Keratinocyte (primary cell): ENCODE measurements at places on chromosomes 5 and 9.

- no peak for DNase-seq
Measured at GRCh38 chr9:95495961-95496360, 20.8 kb downstream of the PTCH1 start.

GRCh38 chr5:139404484-139404840 lies 573 bp upstream of the SPATA24 start:
- no peak for DNase-seq

GRCh38 chr5:76402251-76402885 lies 717 bp upstream of the IQGAP2 start:
- no peak for DNase-seq

DNA sequence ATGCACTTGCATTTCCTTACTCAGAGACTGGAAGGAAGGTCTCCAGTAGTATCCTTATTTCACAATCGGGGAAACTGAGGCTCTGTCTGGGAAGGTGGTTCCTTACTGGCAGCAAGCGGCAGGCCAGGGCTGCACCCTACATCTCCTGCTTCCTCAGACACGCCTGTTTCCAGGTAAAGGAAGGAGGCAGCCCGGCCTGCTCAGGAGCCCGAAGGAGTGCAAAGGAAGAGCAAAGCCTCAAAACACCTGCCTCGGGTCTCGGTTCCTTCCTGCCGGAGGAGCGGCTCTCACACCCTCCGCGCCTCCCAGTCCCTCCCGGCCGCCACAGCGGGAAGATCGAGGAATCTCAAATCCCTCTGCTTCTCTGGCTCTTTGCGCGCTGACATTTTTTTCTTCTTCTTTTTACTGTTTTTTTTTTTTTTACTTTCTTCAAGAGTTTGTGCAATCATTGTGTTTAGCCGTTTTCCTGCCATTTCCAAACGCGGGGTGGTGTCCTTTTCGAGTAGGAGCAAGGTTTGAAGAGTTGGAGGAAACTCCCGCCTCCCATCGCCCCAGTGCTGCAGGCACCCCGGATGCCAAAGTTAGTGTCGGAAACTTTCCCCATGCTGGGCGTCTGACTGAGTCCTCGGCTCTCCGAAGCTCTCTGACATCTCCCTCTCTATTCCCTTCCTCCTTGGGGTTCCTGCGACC lies 1.0 kb downstream of the GGTA1 start:
- no peak for DNase-seq

DNA sequence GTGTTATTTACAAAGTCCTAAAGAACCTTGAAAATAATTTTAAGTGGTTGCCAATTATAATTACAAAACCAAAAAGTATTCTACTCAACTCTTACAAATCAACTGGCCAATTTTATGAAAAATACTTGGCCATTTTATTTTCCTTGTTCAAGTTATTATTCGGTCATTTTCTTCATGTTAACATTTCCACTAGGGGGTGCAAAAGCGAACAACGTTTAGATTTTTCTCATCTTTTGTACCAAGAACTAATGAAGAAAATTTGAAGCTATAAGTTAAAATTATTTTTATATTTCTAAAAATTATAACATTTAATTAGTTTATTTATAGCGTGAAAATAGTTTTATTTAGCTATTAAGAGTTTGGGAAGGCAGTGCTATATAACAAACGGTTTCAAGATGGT lies 1453.3 kb downstream of the MAT2B start:
- DNase-seq: no peak

DNA sequence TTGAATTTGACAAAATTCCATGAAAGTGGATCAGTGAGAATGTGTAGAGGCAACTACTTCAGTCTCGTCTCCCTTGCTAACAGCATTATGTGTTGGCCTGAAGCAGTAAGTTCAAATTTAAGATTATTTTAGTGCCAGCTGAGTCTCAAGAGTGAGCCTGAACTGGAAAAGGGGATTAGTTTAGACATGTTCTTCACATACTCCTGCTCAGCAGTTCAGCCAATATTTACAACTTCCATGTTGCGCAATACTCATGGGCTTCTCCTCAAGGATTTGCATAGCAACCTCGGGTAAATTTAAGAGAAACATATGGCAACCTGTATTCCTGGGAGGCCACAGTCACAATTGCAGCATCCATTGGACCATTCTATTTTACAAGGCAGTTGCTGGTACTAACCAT lies 553.8 kb downstream of the PTPRD start:
- peak; percentile 52 for DNase-seq
